ENCODE measurements at places on chromosomes 6 and 20. TPM values are rescaled to one million over a fixed set of nuclear protein-coding genes. Genes with fewer than 3 reads are reported as not detected.

The LKAAEAR1 gene
- total RNA-seq = not detected

The RAET1E gene
- total RNA-seq = not detected

The HEY2 gene
- 3.1 TPM for total RNA-seq

The PNLDC1 gene
- not detected for total RNA-seq

The HSPA1L gene
- 1.2 TPM for total RNA-seq

The INSM1 gene
- not detected for total RNA-seq

The HDGFL1 gene
- not detected for total RNA-seq

The KCNQ2 gene
- 1.6 TPM for total RNA-seq

GRCh38 chr6:123747515-123747914, 56.1 kb upstream of the NKAIN2 start:
- DNase-seq = no peak

GRCh38 chr6:132687306-132687705, 26.5 kb downstream of the VNN1 start:
- no peak for DNase-seq

DNA sequence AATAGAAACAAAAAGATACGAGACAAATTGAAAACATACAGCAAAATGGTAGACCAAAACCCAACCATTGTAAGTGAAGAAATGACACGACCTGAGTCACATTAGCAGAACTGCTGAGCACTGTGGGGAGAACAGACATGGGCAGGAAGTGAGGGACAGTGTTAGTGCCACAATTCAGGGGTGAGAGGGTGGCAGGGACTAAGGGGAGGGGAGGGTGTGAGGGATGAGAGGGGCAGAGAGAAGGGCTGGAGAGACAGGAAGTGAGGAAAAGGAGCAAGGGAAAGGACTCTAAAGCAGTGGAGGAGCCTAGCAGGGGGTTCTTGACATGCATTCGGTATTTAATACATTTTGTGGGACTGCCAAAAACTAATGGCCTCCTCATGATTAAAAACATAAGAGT, 45.0 kb upstream of the TRIM26 start:
- DNase-seq = no peak

GRCh38 chr6:86722131-86722530, 215.2 kb upstream of the HTR1E start:
- DNase-seq = no peak

GRCh38 chr6:71124340-71124739, 164.3 kb upstream of the OGFRL1 start:
- DNase-seq = no peak

GRCh38 chr6:161152527-161152862, 121.4 kb downstream of the AGPAT4 start:
- no peak for DNase-seq

GRCh38 chr6:56864171-56864616, 90.7 kb upstream of the BEND6 start:
- DNase-seq = no peak

DNA sequence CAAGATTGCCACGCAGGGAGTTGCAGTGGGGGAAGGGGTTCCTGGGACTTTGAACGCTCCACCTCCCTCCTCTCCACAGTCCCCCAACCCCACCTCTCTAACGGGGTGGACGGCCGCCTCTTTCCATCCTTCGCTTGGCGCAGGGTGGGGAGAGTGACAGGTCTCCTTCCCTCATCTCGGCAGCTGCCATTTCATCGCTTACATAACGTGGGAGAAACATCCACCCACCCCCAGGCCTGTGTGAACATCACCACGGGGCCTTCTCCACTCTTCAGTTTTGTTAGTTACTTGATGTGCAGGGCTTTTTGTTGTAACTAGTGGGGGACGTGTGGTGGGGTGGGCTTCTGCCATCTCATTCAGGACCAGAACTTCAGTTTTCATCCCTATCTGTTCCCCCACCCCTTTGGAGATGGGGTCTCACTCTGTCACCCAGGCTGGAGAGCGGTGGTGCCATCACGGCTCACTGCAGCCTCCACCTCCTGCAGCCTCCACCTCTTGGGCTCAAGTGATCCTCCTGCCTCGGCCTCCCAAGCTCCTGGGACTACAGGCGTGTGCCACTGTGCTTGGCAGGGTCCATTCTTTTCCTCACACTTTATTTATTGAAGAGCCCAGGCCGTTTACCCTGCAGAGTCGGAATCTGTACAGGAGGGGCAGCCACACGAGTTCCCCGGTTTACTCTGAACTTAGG, 17.7 kb downstream of the RTEL1 start:
- DNase-seq = no peak

GRCh38 chr6:151609146-151609902, 115.5 kb downstream of the CCDC170 start:
- no peak for DNase-seq

DNA sequence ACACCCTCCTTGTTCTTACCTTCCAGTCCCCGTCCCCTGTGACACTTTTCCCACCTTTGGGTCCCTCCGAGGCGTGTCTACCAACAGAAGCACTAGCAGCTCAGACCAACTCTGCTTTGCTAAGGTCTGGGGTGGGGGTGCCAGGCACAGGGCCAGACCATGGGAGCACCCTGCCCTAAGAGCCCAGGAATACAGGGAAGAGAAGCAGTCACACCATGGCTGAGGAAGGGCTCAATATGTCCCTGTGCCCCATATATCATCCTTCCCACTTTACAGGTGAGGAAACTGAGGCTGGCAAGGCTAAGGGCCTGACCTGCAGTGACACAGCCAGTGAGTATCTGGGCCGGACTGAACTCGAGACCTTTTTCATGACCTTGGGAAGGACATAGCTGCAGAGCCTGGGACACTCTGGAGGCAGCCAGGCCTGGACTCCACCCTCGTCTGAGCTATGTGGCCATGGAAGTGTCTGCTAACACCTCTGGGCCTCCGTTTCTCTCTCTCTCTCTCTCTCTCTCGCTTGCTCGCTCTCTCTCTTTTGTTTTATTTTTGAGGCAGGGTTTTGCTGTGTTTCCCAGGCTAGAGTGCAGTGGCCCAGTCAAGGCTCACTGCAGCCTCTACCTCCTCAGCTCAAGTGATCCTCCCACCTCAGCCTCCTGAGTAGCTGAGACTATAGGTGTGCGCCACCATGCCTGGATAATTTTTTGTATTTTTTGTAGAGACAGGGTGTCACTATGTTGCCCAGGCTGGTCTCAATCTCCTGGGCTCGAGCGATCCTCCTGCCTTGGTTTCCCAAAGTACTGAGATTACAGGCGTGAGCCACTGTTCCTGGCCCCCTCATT, 156.7 kb downstream of the GRM4 start:
- DNase-seq = no peak

DNA sequence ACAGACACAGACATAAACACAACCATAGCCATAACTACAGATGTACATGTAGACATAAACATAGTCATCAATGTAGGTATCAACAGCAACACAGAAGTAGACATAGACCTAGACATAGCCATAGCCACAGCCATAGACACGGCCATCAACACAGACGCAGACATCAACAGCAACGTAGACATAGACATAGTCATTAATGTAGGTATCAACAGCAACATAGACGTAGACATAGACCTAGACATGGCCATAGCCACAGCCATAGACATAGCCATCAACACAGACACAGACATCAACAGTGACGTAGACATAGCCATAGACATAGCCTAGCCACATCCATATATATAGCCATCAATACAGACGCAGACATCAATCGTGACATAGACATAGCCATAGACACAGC, 258.3 kb upstream of the FOXQ1 start:
- DNase-seq = no peak

DNA sequence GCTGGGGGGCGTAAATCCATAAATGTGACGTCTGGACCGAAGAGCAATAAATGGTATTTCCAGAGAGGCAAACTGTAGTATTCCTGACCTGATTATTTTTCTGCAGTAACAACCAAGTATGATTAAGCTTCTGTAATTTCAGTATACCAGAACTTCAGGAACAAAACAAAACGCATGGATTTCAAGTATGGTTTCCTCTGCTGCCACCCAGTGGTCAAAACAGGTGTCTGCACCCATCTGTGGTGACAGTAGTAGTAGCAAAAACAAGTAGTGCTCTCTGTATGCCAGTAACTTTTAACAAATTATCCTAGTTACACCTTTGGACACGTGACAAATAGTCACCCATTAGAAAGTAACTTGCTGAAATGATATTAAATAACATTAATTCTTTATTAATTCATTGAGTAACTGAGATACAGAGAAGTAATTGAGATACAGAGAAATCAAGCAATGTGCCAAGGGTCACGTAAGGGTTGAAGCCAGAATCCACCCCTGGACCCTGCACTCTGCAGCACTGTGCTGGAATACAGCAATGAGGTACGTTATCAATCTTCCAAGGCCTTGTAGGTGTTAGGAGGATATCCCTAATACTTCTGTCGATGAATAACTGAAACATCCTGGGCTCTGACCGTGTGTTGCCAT, 7.9 kb downstream of the CALHM4 start:
- no peak for DNase-seq

DNA sequence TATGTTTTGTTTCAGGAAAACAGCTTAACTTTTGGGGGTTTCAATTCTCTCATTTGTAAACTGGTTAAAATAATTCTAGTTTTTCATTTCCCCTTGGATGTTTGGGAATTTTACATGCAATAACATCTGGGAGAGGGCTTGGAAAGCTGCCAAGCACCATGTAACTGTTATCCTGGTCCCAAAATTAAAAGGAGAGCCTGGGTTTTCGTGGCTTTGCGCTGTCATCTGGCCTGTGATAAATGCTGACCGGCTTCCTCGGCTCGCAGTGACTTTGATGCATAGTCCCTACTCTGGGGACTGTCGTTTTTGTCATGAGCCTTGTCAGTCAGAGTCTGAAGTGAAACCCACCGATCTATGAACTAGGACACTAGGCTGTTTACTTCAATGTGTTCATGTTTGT, 12.2 kb downstream of the SLC35F1 start:
- no peak for DNase-seq

DNA sequence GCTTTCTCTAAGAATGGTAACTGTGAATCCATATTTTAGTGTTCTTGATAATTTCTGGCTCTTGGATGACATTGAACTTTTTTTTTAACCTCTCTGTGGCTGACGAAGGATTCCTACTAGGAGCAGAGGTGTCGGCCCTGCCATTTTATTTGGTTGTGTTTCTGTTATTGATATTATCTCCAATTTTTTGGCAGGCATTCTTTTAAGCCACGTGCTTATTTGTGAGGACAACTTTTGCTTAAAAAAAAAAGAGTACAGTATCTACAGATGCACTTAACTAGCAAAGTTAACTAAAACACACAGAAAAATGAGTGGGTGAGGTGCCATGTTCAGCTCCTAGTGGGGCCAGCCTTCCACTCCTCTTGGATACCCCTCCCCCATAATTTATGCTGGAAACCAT, 1.1 kb downstream of the FANCE start:
- DNase-seq = no peak

DNA sequence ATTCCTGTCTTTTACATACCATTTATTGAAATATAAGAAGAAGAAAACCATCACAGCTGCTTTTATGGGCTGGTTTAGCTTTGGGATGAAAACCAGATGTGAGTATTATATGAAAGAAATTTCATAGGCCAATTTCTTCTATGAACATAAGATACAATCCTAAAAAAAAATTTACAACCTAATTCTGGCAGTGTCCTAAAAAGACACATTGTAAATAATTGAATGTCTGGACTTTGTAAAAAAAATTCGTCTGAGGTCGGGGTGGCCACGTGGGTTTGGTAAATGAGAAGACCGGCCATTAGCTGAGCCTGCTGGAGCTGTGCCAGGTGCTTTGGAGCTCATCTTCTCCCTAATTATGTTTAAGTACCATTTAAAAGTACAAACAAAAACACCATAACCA, 26.8 kb downstream of the DACT2 start:
- no peak for DNase-seq

- no peak for DNase-seq
Observed at GRCh38 chr6:63371104-63371715, 51.4 kb upstream of the LGSN start.

GRCh38 chr20:58877050-58877975, 24.8 kb downstream of the GNAS start:
- DNase-seq = no peak

GRCh38 chr6:169188051-169188470, 65.6 kb downstream of the THBS2 start:
- no peak for DNase-seq

GRCh38 chr20:905396-905961, 10.7 kb downstream of the ANGPT4 start:
- no peak for DNase-seq

- no peak for DNase-seq
Observed at GRCh38 chr6:44671333-44671732, 283.8 kb downstream of the CDC5L start.

DNA sequence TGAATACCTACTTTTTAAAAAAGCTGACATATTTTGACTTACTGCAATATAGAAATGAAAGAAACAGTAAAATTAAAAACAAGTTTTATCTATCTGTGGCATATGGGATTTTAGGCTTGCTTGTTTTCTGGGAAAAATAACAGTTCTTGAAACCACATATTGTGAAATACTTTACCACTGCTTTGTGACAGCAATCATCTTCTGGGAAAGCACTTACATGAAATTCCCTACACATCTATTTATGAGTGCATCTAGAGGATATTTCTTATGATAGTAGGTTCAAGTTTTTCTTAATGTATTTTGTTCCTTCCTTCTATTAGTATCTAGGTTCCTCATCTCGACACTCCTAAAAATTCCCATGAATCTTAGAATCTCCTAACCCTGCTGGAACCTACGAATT, 75.2 kb downstream of the STXBP5 start:
- DNase-seq = no peak

DNA sequence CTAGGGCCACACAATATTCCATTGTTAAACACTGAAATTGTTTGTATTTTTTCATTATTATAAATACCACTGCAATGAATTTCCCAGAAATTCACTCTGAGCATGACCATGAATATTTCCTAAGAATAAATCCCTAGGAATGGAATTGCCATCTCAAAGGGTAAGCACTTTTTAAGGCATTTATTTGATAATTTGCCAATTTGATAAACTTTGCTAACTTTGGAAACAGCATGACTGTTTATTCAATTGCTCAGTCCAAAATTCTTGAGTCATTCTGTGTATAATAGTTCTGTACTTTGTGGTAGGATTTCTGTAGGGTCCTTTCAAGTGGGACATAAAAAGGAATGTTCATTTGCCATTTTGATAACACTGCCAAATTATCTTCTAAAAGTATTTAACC, 44.2 kb upstream of the TOX2 start:
- no peak for DNase-seq

GRCh38 chr6:2197177-2197671, 48.2 kb downstream of the GMDS start:
- DNase-seq = no peak

GRCh38 chr20:8492173-8492572, 360.1 kb downstream of the PLCB1 start:
- no peak for DNase-seq

- no peak for DNase-seq
Observed at GRCh38 chr6:157962601-157963302, 18.9 kb upstream of the SYNJ2 start.

- DNase-seq = no peak
Observed at GRCh38 chr6:152648105-152648504, 10.9 kb upstream of the SYNE1 start.

- no peak for DNase-seq
Observed at GRCh38 chr6:43193929-43194328, 11.9 kb downstream of the CUL9 start.

- no peak for DNase-seq
Observed at GRCh38 chr6:38021029-38021428, 201.5 kb downstream of the ZFAND3 start.

Data from esophagus muscularis mucosa (tissue), 4 donors.